ENCODE measurements at places on chromosomes 2 and 18.

DNA sequence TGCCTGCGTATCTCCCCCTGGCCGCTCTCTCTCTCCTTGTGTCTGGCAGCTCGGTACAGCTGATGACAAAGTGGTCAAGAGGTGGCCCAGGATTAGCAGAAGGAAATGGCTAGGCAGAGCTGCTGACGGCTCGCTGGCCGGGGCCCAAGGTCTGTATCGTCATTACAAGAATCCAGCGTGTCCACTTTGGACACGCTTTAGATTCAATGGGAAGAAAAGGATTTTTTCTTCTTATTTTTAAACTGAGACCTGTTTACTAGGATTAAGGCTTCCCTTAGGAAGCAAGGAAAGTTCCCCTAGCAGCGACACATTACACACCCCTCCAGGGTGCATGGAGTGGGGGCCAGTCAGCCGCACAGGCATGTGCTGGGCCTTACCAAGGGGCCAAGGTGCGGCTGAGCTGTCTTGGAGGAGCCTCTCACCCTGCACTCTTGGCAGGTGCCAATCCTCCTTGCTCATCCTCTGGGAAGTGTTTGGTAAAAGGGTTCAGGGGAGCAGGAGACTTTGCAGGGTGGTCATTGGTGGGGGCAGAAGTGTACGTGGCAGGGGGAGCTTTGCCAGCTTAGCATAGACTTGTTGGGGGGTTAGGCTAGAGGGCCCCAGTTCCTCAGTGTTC, 76.8 kb downstream of the POLR1A start:
- DNase-seq: no peak

GRCh38 chr2:220504938-220505503, 877.6 kb downstream of the SLC4A3 start:
- no peak for DNase-seq

DNA sequence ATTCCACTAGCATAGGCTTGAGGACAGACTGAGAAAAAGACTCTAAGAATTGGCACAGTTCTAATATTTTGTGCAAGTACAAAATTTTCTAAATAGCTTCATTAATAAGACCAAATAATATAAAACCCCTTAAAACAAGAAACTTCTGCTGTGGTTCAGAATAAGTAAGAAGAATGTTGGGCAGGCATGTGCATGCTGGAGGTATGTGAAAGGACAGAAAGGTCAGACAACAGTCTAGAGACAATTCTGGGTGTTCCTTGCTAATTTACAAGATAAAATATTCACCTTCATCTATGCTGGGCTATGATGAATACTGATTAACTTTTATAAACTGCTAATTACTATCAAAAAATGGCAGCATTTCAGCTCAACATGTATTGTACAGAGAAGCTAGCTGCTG, 14.9 kb downstream of the CEBPZOS start:
- no peak for DNase-seq

GRCh38 chr2:54586494-54586893, 130.4 kb downstream of the SPTBN1 start:
- DNase-seq: no peak

GRCh38 chr2:154375579-154375931, 322.9 kb upstream of the KCNJ3 start:
- DNase-seq: no peak

GRCh38 chr2:127630864-127631540, 15.0 kb upstream of the GPR17 start:
- no peak for DNase-seq

DNA sequence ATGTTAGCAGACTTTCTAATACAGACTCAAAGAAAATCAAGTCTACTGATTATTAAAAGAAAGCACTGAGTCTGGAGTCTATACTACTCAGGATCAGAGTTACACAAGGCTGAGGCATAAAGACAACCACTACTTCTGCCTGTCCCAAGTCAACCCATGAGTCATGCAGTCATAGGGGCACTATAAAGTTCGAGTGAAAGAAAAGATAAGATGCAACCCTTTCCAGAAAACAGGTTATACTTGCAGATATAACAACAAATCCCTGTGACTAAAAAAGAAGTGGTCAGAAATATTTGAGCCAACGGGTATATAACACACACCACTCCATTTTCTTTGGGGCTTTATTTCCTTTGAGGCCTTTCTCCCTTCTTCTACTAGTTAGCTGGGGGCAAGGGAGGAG, 18.6 kb upstream of the SCRN3 start:
- no peak for DNase-seq

DNA sequence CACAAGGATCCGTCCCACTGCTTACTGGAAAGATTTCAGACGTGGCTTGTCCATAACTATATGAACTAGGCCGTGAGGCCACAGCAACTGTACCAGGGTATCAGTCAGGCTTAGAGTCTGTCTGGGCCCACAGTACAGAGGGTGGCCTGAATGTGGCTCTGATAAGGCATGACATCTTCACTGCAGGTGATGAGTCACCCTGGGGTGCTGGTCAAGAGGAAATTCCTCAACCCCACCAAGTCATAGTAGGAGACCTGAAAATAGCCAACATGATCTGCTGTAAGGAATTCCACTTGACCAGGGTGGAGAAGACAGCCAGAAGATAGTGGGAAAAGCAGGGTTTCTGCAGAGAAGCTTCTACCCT, 107.7 kb downstream of the INHBB start:
- DNase-seq: no peak

GRCh38 chr2:200735061-200735460, 76.6 kb upstream of the BZW1 start:
- no peak for DNase-seq

- DNase-seq: no peak
Measured at GRCh38 chr2:230319211-230319862, 7.7 kb upstream of the SP140L start.

DNA sequence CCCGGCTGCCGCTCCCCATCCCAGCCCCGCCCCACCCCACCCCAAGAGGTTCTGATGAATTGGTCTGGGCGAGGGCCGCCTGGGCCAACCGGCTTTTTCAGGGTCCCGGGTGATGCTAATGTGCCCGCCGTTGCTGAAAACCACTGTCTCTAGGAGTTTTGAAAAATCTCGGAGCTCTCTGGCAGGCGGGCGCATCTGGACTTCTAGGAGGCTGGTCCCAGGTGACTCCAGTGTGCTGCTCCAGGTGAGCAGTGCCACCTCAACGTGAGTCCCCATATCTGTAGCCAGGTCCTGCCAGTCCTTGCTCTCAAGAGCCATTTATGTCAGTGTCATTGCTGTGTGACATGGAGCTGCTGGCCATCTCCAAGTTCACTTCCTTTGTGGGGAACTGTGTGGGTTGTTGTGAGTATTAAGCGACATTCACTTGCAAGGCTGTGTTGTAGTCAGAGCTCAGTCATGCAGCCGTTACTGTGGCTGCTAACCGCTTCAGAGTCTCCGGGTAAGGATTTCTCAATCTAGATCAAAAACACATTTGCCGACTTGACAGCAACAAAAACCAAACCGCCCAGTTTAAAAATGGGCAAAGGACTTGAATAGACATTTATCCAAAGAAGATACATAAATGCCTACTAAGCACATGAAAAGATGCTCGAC, at the start of gene RFX8:
Gene RFX8, minus strand, starts transcription at position 382 of the 654 bp plus-strand sequence. CDS start 8,264 bp downstream, outside the sequence.
- DNase-seq: no peak

DNA sequence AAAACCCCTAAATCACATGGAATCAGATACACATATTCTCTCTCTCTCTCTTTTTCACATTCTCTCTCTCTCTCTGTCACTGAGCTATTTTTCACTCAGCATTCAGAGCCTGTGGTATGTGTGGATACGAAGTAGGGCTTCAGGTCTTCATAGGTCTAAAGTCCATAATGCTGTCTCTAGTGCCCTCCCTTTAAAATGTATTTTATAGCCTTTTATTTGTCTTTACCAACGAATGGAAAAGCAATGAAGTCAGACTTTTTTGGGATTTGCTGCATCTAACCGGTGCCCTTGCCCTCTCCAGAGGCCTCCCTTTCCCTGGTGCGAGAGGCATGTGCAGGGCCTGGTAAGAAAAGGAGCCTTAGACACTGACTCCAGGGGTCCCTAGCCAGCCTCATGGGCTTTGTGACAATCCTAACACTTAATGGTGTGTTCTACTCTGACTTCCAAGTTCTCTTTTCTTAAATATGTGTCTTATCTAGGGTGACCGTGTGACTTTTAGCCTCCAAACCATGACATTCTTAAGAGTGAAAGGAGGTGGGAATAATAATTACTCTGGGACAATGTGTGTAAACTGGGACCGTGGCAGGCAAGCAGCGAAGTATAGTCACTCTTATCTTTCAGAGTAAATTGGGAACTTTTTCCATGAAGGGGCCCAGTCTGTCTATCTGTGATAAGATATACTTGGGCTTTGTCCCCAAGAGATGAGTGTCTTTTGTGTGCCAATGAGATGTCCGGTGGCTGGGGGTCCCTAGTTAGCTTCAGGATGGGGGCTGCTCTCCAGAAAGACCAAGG, 101.1 kb downstream of the B3GNT2 start:
- no peak for DNase-seq

GRCh38 chr2:171521361-171522051, 768 bp upstream of the CYBRD1 start:
- DNase-seq: no peak

DNA sequence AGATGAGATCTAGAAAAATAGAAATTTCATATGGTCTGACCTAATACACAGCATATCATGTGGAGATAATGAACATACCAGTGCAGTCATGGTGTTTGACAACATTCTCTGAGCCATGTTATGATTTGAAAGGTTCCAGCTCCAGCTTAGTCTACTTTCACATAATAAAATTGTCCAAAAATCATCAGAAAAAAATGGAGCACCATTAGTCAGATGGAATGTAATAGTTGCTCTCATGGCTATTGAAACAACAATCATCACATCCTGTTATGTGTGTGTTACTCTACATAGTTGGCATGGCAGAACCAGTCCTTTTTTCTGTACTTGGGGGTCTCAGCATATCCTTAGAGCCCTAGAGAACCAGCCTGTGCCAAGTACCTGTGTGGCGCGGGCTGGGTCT, 678.9 kb upstream of the FANCL start:
- no peak for DNase-seq

GRCh38 chr2:155223781-155224406, 525.4 kb downstream of the KCNJ3 start:
- no peak for DNase-seq

- DNase-seq: no peak
Measured at GRCh38 chr2:213086050-213086449, 65.4 kb downstream of the IKZF2 start.

DNA sequence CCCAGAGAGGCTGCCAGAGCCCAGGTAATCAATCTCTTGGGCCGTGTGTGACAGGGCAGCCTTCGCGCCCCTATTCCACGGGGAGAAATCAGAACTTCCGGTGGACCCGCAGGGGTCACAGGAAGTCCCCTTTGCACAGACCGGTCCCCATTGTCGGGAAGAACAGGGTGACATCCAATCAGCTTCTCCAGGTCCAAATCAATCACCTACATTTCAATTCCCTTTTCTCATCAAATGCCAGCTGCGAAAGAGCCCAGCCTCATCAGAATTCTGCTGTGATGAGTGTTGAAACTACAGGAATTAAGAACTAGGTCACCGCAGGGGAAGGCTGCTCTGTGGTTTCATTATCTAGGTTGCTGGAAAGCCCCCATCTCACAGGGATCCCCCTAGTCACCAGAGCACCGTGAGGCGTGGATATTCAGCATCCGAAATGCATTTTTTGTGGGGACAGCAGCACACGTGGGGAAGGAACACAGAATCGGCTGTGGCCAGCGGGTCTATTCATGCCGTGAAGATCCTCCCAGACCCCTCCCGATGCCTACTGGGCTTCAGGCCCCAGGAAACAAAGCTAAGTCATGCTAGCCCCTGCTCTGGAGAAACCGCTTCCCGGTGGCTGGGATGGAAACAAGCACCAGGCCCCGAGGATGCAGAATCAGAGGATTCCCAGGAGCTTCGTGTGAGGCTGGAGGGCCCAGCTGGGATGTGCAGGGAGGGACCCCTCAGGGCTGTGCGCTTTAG, 193.7 kb upstream of the ID2 start:
- DNase-seq: peak; percentile 35

- no peak for DNase-seq
Measured at GRCh38 chr2:36059691-36060090, 295.9 kb upstream of the CRIM1 start.

- no peak for DNase-seq
Measured at GRCh38 chr2:5730386-5730785, 38.2 kb downstream of the SOX11 start.

GRCh38 chr2:240136671-240137292, 677 bp upstream of the COPS9 start:
- DNase-seq: peak; percentile 47

DNA sequence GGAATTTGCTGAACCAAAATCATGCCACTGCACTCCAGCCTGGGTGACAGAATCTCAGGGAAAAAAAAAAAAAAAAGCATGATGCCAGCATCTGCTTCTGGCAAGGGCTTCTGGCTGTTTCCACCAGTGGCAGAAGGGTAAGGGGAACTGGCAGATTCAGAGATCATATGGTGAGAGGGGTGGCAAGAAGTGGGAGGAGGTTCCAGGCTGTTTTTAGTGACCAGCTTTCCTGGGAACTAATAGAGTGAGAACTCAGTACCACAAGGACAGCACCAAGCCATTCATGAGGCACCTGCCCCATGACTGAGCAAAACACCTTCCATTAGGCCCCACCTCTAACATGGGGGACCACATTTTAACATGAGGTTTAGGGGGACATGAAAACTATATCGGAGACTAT, 18.4 kb upstream of the CLASP1 start:
- no peak for DNase-seq
